ENCODE measurements at places on chromosomes 7 and 10.

- no peak for DNase-seq
Measured at GRCh38 chr10:110418218-110418617, 79.5 kb upstream of the DUSP5 start.

DNA sequence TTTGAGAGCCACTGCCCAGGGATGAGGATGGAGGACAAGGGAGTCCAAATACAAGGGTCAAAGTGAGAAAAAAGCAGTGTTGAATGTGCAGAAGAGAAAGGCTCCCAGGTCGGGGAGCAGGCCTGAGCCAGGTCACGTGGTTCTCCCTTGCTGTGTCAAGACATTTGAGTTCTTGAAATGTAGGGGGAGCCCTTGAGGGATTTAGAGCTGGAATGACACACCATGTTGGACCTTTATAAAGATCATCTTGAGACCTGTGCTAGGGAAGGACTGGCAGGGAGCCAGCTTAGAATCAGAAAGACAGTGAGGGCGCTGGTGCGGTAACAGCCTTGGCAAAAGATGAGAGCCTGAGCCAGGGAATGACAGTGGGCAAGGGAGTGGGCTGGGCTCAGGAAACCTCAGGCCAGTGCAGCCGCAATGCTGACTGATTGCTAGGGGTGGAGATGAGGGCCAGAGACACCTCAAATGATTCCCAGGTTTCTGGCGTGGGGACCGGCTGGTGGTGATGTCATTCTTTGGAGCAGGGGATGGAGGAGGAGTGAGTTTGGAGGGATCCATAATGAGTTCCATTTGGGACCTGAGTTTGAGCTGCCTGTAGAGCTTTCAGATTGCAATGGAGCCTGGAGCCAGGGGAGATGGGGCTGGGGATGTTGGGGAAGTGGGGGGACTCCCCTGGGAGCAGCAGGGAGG lies 120.1 kb downstream of the PTPN20 start:
- DNase-seq, result no peak

GRCh38 chr7:40808378-40808942 lies 673.7 kb downstream of the SUGCT start:
- no peak for DNase-seq

- DNase-seq, result no peak
Measured at GRCh38 chr7:70338015-70338414, 739.7 kb downstream of the AUTS2 start.

DNA sequence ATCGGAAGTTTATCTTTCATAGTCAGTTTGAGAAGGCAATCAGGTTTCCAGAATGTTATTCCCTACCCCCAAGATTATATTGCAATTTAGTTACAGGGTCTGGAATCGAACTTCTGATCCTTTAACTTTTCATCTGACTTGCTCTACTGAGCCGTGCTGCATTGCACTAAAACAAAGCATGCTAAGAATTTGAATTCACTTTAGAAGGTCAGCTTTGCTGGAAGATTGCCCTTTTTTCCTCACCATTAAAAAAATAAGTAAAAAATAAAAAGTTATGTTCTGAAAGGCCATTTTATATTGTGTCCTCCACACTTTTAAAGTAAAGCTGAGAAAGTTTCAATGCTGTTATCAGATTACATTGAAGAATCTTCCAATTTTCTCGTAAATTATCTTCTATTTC lies 388.8 kb upstream of the PHF14 start:
- DNase-seq, result no peak

GRCh38 chr10:3775696-3776551 lies 9.1 kb downstream of the KLF6 start:
- no peak for DNase-seq

DNA sequence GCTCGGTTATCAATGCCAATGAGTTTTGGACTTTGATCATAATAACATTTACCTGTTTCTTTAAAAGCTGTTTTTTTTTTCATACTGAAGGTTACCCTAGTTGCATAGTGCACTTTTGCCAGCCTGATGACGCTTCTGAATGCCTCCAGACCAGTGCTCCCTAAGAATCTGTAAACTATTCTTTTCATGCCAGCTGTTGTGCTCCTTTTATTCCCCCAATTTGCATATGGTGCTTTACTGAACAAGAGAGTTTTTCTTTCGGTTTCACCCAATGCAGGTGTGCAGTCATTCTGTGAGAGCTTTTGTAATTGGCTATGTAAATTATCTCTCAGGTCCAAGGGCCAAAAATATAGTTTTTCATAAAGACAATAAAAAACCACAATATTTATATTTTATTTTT lies 48.1 kb upstream of the GLCCI1 start:
- no peak for DNase-seq

DNA sequence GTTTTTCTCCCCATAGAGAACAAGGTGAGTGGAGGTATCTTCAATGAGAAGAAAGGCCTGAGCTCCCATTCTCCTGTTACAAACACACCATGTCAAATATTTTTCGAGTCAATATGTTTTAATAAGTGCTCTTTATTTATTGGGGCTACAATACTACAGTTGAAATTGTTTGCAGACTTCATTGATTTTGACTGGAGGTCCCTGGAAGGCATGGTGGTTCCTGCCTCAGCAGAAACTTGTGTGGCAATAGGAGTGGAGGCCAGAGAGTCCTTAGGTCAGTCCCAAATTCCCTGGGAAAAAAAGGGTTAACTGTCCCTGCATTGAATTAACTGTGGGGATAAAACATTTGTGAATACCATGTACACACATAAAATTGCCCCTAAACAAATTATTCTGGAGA lies 22.7 kb downstream of the KLF6 start:
- no peak for DNase-seq

GRCh38 chr7:84820481-84820880 lies 366.4 kb downstream of the SEMA3D start:
- DNase-seq, result no peak

GRCh38 chr7:128986609-128987008 lies 48.9 kb downstream of the IRF5 start:
- DNase-seq, result no peak

DNA sequence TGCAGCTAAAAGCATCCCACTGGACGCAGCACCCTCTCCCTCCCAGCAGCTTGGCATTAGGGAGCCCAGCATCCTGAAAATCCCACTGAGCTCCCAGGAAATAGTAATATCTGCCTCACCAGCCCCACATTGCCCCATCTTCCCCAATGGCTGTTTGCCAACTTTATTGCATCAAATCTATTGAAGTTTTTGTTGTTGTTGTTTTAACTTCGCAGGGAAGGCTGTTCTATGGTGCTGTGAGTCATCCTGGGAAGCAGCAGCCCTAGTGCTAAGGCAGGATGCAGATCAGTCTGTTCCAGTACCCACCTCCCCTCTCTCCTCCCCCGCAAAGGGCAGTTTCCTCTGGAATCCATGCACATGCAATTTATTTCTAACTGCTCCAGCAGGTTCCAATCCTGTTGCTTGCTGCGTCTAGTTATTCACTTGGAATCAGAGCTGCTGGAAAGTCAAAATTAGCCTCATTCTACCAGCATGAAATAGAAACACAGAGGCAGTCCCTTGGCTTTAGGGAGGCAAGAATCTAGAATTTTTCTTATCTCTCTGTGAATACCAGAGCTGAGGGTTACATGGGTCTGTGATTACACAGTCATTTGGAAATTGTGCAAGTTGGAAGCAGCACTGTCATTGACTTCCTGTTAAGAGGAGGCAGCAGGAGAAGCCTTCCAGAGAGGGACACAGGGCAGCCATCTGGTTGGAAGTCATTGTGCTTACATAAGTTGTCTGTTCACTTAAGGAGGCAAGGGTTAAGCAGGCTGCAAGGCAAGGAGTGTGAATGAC lies 115.9 kb upstream of the CACUL1 start:
- no peak for DNase-seq

- DNase-seq, result no peak
Measured at GRCh38 chr7:24504040-24504439, 69.2 kb upstream of the PALS2 start.

- DNase-seq, result no peak
Measured at GRCh38 chr10:119256897-119257296, 49.5 kb downstream of the GRK5 start.

DNA sequence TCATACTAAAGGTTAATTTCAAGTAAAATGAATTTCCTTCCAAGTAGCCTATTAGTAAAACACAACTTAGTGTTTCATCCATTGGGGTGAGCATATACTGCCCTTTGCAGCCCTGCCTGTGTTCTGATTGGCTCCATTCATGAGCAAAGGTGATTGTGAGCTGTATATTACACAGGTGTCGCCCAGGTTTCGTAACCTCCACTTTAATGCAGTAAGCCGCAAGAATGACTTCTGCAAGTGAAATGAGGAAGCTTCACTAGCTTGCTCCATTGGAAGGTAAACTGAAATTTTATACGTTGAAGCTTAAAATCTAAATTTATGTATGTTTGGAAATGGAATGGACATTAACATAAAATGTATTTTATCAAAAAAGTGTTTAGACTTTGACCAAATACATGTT lies 24.4 kb downstream of the MTURN start:
- DNase-seq, result no peak

DNA sequence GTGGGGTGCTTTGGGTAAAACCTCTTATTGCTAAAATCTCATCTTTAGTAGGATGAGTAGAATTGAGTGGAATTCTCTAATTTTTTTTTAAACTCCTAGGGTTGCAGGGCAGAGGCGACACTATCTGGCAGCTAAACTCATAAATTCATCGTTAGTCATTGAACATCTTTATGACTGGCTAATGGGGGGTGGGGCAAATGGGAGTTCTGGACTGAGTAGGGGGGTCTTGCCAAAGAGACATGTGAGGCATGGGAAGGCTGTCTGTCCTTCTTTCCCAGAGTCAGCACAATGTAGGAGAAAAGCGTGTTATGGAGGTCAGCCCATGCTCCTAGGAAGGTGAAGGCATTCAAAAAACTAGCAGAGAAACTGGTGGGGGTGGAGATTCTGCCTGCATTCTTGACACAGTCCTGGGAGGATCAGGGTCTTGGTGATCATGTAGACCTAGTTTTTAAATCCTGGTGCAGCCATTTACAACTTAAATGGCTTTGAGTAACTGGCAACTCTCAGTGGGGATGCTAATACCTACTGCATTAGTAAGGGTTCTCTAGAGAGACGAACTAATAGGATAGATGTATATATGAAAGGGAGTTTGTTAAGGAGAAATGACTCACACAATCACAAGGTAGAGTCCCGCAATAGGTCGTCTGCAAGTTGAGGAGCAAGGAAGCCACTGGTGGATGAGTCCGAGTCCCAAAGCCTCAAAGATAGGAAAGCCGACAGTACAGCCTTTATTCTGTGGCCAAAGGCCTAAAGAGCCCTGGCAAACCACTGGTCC lies 47.7 kb downstream of the EMX2 start:
- no peak for DNase-seq

GRCh38 chr10:3776796-3777571 lies 8.0 kb downstream of the KLF6 start:
- DNase-seq, result no peak

DNA sequence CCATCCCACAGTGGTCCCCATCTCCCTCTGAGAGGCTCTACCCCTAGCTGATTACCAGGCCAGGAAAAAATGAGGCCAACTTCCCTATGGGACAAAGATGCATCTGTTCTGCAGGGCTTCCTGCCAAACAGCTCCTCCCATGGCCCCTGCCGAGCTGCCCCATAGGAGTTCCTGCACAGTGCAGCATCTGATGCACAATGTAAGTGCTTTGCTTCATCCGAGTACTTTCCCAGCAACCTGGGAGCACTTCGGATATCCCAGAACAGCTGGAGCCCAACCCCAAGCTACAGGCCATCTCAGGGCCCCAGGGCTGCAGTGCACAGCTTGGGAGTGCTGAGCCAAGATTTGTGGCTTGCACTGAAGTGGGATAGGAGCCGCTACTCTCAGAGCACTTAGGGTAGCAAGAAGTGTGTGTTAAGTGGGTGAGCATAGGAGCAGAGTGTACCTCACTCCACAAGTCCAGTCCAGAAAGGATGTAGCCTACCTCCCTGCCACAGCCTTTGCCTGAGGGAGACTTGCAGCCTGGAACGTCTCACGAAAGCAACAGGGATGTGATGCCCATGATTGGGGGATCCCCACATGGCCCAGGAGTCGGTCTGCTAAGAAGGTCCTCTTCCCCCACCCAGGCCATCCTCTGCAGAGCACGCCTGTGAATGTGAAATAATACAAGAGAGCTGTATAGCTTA lies 209.6 kb upstream of the VWC2 start:
- DNase-seq, result no peak

GRCh38 chr7:32244806-32245345 lies 174.7 kb upstream of the PDE1C start:
- no peak for DNase-seq

DNA sequence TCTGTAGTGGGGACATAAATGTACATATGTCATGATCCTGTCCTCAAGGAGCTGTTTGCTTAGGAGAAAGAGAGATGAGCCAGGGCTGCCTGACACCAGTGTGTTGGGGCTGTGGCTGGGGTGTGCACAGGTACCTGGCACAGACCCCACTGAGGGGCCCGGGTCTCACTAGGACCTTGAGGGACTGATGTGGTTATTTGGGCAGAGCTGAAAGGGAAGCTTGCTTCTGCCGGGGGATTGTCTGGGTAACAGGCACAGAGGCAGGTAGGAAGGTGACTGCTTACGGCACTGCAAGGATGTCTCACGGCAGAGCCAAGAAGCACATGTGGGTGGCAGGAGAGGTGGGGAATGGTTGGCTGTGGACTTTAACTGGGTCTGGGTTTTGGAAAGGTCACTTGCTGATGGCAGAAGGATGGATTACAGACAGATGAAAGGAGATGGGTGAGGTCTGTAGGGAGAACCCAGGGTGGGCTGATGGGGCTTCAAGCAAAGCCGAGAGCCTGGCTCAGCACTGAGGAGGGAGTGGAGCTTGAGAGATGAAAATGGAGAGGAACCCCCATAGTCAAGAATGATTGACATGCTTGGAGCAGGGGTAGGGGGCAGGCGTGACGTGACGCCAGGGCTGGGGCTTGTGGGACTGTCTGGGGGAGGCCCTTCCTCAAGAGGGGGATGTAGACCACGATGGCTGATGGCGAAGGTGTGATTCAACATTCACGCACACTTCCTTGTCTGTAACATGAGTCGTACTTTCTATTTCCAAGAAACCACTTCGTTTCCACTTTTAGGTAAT lies 207.7 kb upstream of the SHH start:
- DNase-seq, result no peak
